ENCODE measurements at places on chromosomes 7 and 10.

GRCh38 chr7:92336662-92337340 is 91.0 kb downstream of the ANKIB1 start:
- DNase-seq, result no peak

DNA sequence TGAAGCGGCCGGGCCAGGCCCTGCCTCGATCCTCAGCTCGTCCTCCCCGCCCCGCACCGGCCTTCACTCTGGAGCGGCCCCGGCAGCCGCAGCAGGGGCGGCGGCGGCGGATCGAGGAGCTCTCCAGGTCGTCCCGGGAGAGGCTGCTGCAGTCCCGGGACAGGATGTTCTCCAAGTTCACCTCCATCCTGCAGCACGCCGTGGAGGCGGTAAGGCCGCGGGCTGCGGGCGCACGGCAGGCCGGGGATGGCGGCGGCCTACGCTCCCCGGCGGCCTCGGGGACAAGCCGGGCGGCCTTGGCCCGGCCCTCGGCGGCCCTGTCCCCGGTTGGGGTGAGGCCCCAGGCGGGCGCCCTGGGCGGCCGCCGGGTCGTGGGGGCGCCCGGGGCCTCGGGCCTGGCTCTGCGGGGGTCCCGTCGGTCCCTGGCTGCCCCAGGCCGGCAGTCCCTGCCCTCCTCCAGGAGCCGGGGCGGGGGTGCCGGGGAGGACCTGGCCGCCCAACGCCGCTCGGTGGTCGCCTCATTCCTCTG is 399 bp downstream of the FHIP2A start:
- DNase-seq, result no peak

DNA sequence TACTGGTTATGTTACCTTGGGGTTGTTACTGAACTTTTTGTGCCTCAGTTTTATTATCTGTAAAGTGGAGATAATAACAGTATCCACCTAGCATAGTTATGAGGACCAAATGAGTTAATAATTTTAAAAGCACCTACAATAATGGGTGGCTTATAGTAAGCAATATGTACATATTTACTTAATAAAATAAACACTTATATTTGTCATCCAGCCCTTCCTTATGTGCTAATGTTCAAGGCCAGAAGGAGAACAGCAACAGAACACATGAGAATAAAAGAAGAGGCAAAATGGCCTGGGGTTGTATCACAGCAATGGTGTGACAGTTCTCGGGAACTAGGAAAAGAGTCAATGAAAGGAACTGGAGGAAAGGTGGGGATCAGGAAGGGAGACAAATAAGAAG is 255.4 kb upstream of the LRGUK start:
- DNase-seq, result no peak

GRCh38 chr7:111083413-111083812 is 7.5 kb upstream of the LRRN3 start:
- DNase-seq, result no peak

GRCh38 chr7:86149024-86149665 is 494.6 kb upstream of the GRM3 start:
- DNase-seq, result no peak

DNA sequence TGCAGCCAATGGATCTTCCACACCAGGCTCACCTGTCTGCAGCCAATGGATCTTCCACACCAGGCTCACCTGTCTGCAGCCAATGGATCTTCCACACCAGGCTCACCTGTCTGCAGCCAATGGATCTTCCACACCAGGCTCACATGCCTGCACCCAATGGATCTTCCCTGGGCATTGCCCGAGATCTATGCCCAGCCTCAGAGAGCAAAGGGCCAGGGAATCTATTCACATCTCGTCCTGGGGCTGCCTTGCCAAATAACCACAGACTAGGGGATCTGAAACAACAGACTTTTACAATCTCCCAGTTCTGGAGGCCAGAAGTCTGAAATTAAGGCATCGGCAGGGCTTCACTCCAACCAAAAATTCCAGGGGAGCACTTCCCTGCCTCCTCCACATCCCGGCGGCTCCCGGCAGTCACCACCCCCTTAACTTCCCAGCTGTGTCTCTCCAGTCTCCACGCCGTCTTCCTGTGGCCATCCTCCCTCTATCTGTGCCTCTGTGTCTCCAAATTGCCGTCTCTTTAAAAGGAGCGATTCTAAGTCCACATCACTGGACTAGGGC is 92.4 kb upstream of the PPP2R2D start:
- DNase-seq, result no peak

- no peak for DNase-seq
These were observed 20.6 kb upstream of the ATAD1 start for GRCh38 chr10:87838650-87839049.

GRCh38 chr10:105974803-105975456 is 1189.6 kb downstream of the SORCS1 start:
- DNase-seq, result no peak

DNA sequence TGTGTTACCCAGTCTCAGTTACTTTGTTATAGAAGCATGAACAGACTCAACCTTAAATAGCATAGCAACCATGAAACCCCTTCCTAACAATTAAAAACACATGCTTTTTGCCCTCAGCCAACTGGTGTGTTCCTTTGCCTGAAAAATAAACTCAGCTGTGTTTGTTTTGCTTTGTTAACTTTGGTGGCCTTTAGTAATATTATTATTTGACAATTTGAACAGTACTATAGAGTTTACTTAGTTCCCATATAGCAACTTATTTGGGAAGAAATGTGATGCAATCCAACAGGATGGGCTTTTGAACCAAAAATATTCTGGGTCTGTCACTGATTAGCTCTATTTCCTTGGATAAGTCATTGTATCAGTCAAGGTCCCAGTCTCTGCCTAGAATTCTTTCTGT is 22.5 kb upstream of the MKLN1 start:
- no peak for DNase-seq

DNA sequence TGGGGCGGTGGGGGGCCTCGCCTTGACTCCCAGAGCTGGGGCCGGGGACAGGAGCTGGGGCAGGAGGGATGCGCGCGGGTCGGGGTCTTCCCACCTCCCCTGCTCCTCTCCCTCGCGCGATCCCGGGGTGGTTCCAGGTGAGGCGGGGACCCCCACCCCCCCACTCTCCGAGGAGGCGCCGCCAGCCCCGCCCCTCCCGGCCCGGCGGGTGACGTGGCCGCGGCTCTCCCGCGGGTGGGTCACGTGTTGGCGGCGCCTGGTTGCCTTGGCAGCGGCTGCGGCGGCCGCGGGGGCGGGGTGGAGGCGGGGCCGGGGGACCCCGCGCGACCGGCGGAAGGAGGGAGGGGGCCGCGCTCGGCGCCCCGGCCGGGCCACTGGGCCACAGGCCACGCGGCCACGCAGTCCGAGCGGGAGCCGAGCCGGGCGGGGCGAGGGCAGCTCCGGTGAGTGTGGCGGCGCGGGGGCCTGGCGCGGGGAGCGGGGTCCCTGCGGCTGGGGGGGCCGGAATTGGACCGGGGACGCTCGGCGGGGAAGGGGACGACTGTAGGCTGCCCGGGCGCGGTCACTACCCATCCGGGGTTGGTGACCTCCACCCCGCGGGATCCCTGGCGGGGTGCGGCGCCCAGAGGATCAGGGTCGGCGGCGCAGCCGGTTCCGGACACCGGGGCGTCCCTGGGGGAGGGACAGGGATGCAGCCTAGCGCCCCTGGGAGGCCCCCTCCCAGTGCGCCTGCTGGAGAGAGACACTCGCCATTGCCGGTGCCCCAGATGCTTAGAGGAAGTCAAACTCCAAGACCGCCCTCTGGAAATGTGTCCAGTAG is at the start of gene ORAI2:
Gene ORAI2, plus strand, starts transcription at position 357 of the 820 bp plus-strand sequence. CDS start 5,382 bp downstream, outside the sequence.
- DNase-seq, result peak; percentile 16

- no peak for DNase-seq
These were observed 30.7 kb upstream of the RBM20 start for GRCh38 chr10:110613341-110613995.

- no peak for DNase-seq
These were observed 16.3 kb downstream of the GCK start for GRCh38 chr7:44172803-44173424.

GRCh38 chr10:86265895-86266259 is 100.7 kb downstream of the GRID1 start:
- DNase-seq, result no peak

DNA sequence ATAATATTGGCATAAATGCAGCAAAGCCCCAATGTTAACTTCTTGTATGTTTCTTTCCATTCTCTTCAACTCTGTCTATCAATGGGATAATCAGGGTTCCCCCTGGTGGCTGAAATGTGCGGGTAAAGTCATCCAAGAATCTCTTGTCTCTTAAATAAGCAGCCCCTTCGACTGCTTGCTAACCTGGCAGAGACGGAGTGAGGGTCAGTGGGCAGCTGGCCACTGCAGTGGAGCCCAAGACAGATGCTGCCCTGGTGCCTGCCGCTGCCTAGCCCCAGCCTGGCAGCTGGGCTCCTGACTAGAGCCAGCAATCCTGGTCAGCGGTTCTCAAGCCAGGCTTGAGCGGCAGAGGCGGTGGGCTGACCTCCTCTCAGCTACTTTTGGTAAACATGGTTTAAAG is 248.9 kb downstream of the COBL start:
- no peak for DNase-seq

- no peak for DNase-seq
These were observed 122.3 kb downstream of the SPDYE5 start for GRCh38 chr7:75614401-75614800.

GRCh38 chr7:27948861-27949260 is 208.9 kb downstream of the TAX1BP1 start:
- no peak for DNase-seq

- no peak for DNase-seq
These were observed 2.0 kb downstream of the EVX1 start for GRCh38 chr7:27244488-27245123.

DNA sequence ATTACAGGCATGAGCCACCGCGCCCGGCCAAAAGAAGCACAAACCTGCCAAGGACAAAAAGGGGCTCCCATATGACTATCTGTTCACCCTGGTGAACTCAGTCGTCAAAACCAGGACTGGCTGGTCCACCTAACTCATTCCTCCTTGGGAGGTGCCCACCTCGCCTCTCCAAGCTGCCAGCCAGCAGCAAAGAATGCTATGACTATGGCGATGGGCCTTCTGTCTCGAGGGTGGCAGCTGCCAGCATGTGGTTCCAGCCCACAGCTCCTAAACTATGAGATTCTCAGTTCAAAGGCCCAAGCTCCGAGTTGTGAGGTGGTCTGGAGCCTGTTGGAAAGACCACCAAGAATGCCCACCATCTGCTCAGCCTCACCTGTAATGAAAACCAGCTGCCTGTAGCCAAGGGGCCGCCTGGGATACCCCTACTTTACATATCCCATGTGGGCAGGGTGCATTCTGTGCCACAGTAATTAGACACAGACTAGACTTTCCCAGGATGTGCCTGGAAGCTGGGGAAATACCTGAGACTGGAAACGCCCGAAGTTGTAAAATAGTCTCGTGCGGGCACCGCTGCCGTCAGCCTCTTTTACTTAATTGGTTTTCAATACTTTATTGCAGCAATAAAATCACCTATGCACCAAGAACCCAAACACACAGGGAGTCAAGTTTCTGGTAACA is 71.1 kb downstream of the ZRANB1 start:
- DNase-seq, result no peak

- no peak for DNase-seq
These were observed 67.4 kb downstream of the PLXNA4 start for GRCh38 chr7:132508724-132509353.

- DNase-seq, result no peak
These were observed 71.3 kb downstream of the MYOF start for GRCh38 chr10:93410697-93411348.

DNA sequence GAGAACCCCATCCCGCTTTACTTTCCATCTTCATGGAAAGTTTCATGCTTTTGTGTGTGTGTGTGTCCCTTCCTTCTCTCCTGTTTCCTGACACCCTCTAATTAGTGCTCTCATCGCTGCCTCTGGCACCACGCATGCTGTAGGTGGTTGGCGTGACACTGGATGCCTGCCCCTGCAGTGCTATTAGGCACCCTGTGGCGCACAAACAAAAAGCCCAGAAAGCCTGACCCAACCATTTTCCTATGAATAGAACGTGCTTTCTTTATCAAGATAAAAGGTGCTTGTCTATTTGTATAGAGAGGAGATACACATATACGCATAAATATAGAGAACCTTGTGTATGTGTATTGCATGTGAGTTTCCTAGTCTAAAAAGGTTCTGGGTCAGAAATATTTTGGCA is 120.8 kb upstream of the CDCA7L start:
- DNase-seq, result no peak

- no peak for DNase-seq
These were observed 35.5 kb upstream of the IKZF1 start for GRCh38 chr7:50268990-50269389.

DNA sequence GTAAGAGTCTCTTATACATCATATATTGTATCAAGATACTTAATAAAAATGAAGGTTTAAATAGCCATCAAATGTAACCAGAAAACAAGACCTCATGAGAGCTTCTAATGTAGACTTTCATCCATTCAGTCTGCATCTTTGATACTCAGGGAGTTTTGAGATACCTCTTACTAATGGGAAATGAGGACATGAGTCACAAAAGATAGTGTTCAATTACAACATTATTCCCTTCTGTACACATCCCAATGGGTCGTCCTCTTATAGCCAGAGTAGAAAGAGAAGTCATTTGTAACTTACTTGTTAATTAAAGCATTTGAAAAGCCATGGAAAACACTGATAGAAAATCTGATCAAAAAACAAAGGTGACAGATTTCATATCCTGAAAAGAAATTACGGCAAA is 19.4 kb downstream of the SHTN1 start:
- no peak for DNase-seq

DNA sequence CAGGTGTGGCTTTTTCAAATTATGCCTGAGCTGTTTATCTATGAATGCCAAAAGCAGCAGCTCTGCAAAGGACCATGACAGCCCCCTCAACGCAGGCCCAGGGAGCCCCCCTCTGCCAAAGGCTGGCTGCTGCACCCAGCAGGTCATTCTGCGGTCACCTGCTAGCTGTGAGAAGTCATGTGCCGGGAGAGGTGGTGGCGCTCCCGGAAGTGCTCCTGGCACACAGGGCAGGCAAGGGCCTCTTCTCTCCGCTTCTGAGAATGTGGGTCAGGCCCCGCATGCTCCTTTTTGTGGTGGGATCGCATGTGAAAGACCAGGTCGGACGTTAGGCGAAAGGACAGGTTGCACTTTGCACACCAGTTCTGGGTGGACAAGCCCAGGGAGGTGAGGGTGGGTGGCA is 16.4 kb downstream of the ZNF488 start:
- DNase-seq, result no peak

GRCh38 chr7:130913639-130914553 is 179.9 kb upstream of the KLF14 start:
- no peak for DNase-seq

All from esophagus squamous epithelium (tissue), 5 donors.